ENCODE measurements at places on chromosomes 13 and 19.

DNA sequence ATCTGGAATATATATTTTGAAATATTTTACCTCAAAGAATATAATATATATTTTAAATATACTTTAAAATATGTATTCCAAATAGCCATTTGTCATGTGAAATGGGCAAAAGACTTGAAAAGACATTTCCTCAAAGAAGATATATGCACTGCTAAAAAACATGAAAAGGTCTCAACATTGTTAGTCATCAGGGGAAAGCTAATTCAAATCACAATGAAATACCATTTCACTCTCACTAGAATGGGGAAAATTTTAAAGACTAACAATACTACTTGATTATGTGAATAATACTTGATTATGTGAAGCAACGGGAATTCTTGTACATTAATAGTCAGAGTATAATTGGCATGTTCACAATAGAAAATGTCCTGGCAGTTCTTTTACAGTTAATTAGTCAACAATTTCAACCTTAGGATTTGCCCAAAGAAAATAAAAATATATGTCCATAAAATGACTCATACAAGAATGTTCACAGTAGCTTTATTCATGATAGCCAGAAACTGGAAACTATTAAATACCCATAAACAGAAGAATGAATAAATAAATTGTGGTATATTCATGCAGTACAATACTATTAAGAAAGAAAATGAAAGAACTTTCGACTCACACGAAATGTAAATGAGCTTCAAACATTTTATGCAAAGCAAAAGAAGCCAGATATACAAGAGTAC, 6.8 kb upstream of the KBTBD6 start:
- no peak for DNase-seq
- peaks cover 2% of the 10 kb centered on the region for H3K4me1 ChIP-seq
- no peaks in the 10 kb centered on the region for H3K27me3 ChIP-seq
- no peaks in the 10 kb centered on the region for H3K36me3 ChIP-seq
- no peak overlapping the region for H3K27ac ChIP-seq
- H3K4me3 ChIP-seq: no peak overlapping the region

DNA sequence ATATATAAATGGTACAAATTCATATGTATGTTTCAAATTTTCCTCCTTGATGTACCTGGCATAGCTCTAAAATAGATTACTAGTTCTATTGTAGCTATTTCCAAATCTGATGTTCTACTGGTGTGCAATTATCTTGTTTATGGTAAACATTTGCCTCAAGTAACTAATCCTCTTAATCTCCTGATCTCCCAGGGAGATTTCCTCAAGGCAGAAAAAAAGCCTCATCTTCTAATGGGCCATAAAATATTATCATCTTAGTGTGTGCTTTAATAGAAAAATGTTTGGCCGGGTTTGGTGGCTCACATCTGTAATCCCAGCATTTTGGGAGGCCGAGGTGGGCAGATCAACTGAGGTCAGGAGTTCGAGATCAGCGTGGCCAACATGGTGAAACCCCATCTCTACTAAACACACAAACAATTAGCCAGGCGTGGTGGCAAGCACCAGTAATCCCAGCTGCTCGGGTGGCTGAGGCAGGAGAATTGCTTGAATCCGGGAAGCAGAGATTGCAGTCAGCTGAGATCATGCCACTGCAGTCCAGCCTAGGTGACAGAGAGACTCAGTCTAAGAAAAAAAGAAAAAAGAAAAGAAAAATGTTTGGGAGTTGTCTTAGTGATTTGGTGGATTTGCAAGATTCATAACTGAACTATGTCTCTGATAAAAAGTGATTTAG, 498.9 kb upstream of the SLITRK5 start:
- DNase-seq: no peak
- no peaks in the 10 kb centered on the region for H3K36me3 ChIP-seq
- no peaks in the 10 kb centered on the region for H3K4me1 ChIP-seq
- H3K4me3 ChIP-seq: no peak overlapping the region
- no peaks in the 10 kb centered on the region for H3K27me3 ChIP-seq
- no peak overlapping the region for H3K27ac ChIP-seq

DNA sequence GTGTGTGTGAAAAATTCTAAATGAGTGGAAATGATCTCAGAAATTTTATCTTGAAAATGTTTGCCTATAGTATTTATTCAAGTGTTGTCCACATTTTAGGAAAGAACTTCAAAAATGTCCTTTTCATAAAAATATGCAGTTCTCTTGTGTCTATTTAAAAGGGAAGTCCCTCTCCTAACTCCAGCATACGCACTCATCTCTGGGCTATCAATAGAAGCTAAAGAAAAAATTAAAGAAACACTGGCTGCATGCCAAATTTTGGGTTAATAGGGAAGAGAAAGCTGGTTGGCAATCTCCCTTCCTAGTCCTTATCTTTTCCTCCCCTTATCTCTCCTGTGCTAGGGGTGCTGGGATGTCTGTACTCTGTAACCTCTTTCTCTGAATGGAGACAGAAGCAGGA, 313.3 kb downstream of the ENOX1 start:
- H3K4me1 ChIP-seq: no peaks in the 10 kb centered on the region
- peaks cover 28% of the 10 kb centered on the region for H3K27me3 ChIP-seq
- no peak overlapping the region for H3K27ac ChIP-seq
- DNase-seq: no peak
- no peak overlapping the region for H3K4me3 ChIP-seq

DNA sequence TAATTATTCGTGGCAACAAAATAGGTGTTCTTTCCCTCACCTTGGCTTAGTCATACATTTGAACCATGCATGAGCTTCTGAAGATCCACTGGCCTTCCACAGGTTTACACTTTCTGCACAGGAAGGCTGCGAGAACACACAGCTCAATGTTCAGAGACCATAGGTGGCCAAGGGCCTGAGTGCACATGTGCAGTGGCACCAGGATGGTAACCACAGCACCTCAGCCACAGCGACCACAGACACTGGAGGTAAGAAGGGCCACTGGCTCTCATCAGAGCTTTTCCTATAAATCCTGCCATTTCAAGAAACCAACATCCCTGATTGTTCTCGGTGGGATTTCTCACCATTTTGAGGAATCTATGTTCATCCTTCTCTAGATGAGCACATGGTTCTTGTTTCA, 1.6 kb downstream of the DCLK1 start:
- no peaks in the 10 kb centered on the region for H3K36me3 ChIP-seq
- H3K27ac ChIP-seq: no peak overlapping the region
- no peaks in the 10 kb centered on the region for H3K4me1 ChIP-seq
- H3K4me3 ChIP-seq: no peak overlapping the region
- DNase-seq: no peak

- H3K27ac ChIP-seq: no peak overlapping the region
- peaks cover 3% of the 10 kb centered on the region for H3K4me1 ChIP-seq
- H3K27me3 ChIP-seq: no peaks in the 10 kb centered on the region
- no peak for DNase-seq
- no peak overlapping the region for H3K4me3 ChIP-seq
These were observed 25.3 kb upstream of the TBC1D4 start for GRCh38 chr13:75507027-75508001.

DNA sequence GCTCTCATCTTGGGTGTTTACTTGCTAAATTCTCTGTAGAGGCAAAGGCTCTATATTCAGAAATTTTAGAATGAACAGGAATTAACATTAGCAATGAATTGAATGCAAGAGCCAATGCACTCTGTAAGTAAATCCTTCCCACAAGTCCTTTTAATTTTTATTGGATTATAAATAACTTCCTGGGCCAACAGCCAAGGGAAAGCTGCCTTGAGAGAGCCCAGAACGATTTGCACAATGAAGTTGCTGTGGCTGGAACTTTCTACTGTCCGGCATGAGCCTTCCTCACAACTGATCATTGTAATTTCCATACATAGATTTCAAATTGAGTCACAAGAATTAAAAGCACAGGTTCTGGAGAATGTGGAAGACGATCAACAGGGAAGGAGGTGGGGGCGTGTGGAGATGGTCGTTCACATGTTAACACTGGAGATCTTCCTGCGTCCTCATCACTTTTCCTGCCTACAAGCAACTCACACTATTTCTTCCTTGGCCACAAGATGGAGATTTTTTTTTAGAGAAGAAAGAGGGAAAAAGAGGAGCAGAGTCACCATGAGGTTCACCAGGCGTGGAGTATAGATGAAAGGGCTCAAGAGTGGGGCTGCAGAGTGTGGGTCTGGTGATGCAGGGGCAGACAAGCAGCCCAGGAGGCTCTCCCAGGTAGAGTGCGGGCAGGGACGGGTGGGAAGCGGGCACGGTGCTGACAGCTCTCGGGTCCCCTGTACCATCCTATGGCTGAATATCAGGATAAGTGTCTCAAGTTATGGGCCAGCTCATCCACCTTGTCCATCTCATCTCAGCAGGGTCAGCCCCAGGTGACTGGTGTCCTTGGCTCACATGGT, 110.7 kb downstream of the SOX1 start:
- H3K36me3 ChIP-seq: no peaks in the 10 kb centered on the region
- no peaks in the 10 kb centered on the region for H3K27me3 ChIP-seq
- no peak for DNase-seq
- no peaks in the 10 kb centered on the region for H3K4me1 ChIP-seq
- no peak overlapping the region for H3K4me3 ChIP-seq
- no peak overlapping the region for H3K27ac ChIP-seq

DNA sequence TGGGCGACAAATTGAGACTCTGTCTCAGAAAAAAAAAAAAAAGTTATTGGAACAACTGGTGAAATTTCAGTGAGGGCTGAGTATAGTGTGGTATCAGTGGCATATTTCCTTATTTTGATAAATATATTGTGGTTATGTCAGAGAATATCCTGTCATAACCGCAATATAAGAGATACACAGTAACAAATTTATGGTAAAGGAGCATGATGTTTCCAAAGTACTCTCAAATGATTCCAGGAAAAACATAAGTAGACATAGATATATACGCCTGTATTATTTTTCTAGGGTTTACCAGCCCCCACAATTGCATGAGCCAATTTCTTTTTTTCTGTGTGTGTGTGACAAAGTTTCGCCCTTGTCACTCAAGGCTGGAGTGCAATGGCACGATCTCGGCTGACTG, 5.7 kb upstream of the C5AR1 start:
- H3K36me3 ChIP-seq: no peaks in the 10 kb centered on the region
- DNase-seq: no peak
- no peak overlapping the region for H3K27ac ChIP-seq
- H3K27me3 ChIP-seq: peaks cover 12% of the 10 kb centered on the region

DNA sequence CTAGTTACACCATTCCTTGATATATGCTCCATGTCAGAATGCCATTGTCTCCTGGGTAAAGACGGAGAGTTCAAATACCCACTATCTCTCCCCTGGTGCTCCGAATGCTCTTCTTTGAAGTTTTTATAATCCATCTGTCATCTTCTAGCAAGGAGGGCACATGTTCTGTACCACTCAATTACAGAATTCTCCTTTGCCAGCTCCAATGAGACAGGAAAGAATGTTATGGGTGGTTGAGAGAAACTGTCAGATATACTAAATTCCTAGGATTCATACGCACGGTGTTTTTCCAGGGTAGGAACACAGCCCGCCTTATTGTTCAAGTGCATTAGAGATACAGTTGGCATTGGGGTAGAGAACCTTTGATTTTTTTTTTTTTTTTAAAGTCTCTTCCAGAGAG, 118.0 kb upstream of the ZNF536 start:
- H3K27me3 ChIP-seq: peaks cover 26% of the 10 kb centered on the region
- no peak overlapping the region for H3K27ac ChIP-seq
- H3K4me1 ChIP-seq: no peaks in the 10 kb centered on the region
- no peak overlapping the region for H3K4me3 ChIP-seq
- H3K36me3 ChIP-seq: no peaks in the 10 kb centered on the region

GRCh38 chr19:3491396-3492119, 8.3 kb upstream of the SMIM44 start:
- H3K36me3 ChIP-seq: no peaks in the 10 kb centered on the region
- no peak overlapping the region for H3K4me3 ChIP-seq
- no peak overlapping the region for H3K27ac ChIP-seq
- DNase-seq: no peak
- no peaks in the 10 kb centered on the region for H3K4me1 ChIP-seq
- H3K27me3 ChIP-seq: no peaks in the 10 kb centered on the region

GRCh38 chr13:28002886-28003698, 14.6 kb upstream of the URAD start:
- no peak overlapping the region for H3K27ac ChIP-seq
- no peak for DNase-seq
- no peaks in the 10 kb centered on the region for H3K36me3 ChIP-seq
- H3K4me3 ChIP-seq: no peak overlapping the region

- no peak overlapping the region for H3K27ac ChIP-seq
- no peak overlapping the region for H3K4me3 ChIP-seq
- no peaks in the 10 kb centered on the region for H3K36me3 ChIP-seq
- H3K4me1 ChIP-seq: no peaks in the 10 kb centered on the region
These were observed 62.6 kb downstream of the ZNF557 start for GRCh38 chr19:7132054-7132453.

DNA sequence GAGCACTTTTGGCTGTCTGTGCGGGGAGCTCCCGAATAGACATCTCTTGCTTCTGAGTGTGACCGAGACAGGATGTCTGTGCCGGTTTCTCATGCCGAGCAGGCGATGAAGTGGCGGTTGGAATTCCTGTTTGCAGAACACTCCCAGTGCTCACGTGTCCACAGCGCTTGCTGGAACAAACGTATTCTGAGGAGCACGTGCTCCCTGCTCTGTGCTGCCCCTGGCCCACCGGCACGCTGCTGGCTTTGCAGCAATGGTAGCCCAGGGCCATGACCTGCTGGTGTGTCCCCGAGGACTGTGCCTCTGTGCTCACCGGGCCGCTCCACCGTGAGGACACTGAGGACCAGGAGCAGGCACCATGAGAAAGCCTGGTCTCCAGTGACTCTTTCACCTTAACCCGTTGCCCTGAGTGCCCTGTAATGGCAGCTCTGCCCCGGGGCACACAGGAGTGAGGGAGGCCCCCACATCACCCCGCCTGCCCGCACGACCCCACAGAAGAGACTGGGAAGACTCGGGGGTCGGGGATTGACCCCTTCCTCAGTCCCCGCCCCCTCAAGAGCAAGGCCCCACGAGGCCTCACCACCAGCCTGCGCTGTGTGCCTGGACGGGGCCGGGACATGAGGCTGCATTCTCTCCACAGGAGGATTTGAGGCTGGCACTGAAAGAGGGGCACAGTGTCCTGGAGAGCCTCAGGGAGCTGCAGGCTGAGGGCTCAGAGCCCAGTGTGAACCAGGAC, 40.0 kb upstream of the F7 start:
- H3K27ac ChIP-seq: no peak overlapping the region
- no peaks in the 10 kb centered on the region for H3K36me3 ChIP-seq
- no peaks in the 10 kb centered on the region for H3K27me3 ChIP-seq
- no peaks in the 10 kb centered on the region for H3K4me1 ChIP-seq
- no peak overlapping the region for H3K4me3 ChIP-seq
- DNase-seq: no peak

- H3K27ac ChIP-seq: no peak overlapping the region
- no peak overlapping the region for H3K4me3 ChIP-seq
- peaks cover 32% of the 10 kb centered on the region for H3K4me1 ChIP-seq
- H3K36me3 ChIP-seq: no peaks in the 10 kb centered on the region
- no peak for DNase-seq
These were observed 84.2 kb downstream of the TNFRSF19 start for GRCh38 chr13:23654111-23655110.
